ENCODE measurements at places on chromosomes 7 and 10.

GRCh38 chr10:7666253-7667023, at the start of gene ITIH5:
TSS of gene ITIH5 (minus strand) at chr10:7666966. CDS start at chr10:7666892, 74 bp downstream.
- DNase-seq = no peak

- no peak for DNase-seq
These were observed 91.4 kb downstream of the FAM107B start for GRCh38 chr10:14683256-14683655.

DNA sequence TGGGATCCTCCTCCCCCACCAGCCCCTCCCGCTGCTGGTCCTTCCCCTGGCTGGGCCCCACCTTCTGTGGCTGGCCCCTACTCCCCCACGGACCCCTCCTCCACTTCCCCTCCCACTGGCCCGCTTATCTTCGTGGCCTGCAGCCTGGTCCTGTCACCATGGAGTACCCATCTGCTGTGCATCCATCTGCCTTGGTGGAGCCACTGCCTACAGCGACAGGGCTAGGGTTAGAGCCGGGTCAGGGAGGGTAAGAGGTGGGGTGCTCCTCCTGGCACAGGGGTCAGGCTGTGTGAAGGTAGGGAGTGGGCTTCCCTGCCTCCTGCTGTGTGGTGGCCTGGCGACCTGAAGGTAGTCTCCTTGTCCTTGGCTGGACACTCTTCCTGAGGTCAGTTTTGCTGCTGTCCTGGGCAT, 5.2 kb downstream of the ADCY1 start:
- DNase-seq = no peak

- DNase-seq = no peak
These were observed 1.2 kb downstream of the STRIP2 start for GRCh38 chr7:129435414-129435829.

GRCh38 chr7:39838326-39838725, 111.7 kb upstream of the CDK13 start:
- peak; percentile 16 for DNase-seq

DNA sequence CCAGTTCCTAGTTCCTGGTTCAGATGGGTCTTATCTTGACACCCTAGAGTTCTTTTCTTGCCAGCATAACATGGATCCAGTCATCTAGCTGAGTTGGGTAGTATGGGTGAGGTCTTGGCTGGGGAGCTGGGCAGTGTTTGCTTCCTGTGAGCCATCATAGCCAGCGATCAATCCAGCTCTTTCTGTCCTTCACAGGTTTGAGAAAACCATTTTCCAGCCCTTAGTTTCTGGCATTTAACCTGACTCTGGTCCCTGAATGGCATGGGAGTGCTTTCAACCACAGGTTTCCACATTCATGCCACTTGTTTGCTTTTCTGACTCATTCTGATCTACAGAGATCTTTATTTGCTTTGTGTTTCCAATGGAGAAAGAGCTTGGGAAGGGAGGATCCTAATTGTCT, 8.6 kb downstream of the SLC13A1 start:
- peak; percentile 15 for DNase-seq

DNA sequence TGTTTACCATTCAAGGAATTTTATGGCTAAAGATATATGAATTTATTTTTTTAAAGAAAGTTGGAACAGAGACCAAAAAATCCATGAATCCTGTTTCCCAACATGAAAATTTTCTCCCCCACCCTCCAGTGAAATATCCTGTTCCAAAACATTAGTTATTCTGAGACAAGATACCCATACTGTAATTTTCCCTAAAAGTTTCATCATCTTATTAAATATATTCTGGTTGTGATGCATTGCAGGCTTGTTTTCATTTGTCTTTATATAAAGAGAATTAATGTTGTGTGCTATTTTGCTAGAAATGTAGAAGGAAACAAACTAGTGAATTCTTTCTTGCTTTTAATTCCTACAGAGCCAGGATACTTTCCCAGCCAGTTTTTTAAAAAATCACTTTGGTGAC, 106.6 kb downstream of the EXOC4 start:
- DNase-seq = no peak

DNA sequence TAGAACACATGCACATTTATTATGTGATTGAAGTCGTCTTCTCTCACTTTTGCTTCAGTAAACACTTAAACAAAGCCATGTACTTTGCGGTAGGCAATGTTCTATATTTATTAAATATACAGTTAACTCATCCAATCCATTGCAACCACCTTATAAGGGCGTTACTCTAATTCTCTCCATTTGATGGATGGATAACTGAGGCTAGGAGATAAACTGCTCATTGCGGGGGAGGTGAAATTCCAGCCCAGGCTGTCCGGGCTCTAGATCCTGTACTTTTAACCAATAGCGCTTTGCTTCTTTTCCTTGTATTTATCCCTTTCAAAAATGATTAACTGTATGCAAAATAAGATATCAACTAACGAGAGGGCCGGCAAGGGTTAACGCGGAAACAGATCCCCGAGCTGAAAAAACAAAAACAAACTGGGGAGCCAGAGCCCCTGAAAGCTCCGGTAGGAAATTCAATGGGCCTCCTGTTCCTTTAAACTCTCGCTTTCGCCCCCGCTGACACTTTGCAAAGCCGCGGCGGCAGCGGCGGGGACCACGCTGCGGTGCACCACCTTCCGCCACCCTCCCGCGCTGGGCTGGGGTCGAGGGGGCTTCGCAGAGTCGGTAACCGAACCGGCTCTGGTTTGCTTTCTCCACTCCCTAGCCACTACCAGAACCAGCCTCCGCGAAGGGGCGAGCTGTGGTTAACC, 1.0 kb upstream of the PLXDC2 start:
- no peak for DNase-seq

- DNase-seq = peak; percentile 28
These were observed 535 bp downstream of the BTRC start for GRCh38 chr10:101354328-101355071.

DNA sequence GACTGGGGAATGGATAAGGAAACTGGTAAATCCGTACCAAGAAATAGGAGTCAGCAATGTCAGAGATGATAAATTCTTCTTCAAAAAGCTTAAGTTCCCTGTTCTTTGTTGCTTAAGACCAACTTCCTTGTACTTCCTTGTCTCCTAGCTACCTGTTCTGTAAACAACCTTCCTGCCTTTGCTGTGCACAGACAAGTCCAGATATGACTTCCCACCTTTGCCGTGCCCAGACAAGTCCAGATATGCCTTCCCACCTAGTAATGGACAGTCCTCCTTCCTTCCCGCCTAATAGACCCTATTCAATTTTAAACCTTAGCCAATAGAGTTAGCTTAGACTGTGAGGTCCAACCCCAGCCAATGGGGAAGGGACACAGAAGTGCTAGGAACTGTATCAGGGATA, 2.5 kb upstream of the ZNF33A start:
- DNase-seq = no peak

DNA sequence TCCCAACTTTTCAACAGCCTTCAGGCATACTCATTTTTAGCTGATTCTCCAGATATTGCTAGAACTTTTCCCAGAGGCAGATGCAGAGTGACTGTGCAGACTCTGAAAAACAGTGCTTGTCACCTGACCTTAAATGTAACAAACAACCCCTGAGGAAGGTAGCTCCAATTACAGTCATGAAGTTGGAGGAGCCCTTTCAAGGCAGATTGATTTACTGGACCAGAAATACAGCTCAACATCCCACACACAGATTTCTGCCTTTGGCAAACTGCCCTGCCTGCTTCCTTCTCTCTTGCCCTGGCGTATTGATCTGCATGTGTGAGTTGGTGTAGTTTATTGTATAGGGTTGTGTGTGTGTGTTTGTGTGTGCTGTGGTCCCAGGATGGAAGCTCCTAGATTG, 38.5 kb downstream of the PYROXD2 start:
- no peak for DNase-seq
